Left lung (tissue), 14 donors: ENCODE measurements at places on chromosomes 2 and 18. TPM values are rescaled to one million over a fixed set of nuclear protein-coding genes. Genes with fewer than 3 reads are reported as not detected.
A peak's percentile ranks its signal among the peaks of the same experiment; 100 is the strongest.

Gene COMMD1
- 78.7 TPM for polyA plus RNA-seq

Gene REG3A
- not detected for polyA plus RNA-seq

GRCh38 chr2:31318361-31319336, 84.7 kb downstream of the EHD3 start:
- peak; percentile 81 for DNase-seq

DNA sequence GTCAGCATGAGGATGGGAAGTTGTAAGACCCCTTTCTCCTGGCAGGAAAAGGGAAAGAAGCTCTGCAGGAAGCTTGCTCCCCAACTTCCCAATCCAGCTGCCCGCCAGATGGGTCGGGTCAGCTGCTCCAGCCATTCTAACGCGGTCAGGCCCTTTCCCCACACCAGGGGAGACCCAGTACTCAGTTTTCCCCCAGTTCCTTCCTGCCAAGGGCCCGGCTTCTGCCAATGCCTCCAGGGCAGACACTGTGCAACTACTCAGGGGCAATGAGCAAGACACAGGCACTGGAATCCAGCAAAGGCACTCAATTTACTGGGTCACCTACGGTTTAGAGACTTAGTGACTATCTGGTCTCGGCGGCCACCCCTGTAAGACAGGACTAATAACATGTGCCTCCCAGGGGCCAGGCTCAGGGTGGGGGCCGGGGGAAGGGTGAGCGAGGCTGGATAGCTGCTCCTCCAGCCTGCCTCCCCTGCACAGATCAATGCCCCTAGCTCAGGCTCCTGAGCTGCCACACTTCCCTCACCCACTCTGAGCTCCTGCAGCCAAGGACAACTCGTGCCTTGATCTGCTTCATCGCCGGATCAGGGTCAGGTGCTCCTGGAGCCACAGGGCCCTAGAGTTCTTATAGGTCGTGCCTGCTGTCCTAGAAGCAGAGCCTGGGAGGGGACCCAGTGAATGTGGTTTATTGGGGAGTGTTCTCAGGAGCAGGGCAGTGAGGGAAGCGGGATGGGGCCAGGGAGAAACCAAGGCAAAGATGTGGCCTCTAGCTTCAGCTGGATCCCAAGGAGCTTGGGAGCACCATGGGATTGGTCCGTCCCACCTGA, 171.1 kb downstream of the ZFP36L2 start:
- DNase-seq, result peak; percentile 22

GRCh38 chr2:218291318-218292047, 820 bp downstream of the TMBIM1 start:
- DNase-seq, result peak; percentile 77

GRCh38 chr18:32317651-32318050, 127.8 kb downstream of the MEP1B start:
- DNase-seq, result no peak

DNA sequence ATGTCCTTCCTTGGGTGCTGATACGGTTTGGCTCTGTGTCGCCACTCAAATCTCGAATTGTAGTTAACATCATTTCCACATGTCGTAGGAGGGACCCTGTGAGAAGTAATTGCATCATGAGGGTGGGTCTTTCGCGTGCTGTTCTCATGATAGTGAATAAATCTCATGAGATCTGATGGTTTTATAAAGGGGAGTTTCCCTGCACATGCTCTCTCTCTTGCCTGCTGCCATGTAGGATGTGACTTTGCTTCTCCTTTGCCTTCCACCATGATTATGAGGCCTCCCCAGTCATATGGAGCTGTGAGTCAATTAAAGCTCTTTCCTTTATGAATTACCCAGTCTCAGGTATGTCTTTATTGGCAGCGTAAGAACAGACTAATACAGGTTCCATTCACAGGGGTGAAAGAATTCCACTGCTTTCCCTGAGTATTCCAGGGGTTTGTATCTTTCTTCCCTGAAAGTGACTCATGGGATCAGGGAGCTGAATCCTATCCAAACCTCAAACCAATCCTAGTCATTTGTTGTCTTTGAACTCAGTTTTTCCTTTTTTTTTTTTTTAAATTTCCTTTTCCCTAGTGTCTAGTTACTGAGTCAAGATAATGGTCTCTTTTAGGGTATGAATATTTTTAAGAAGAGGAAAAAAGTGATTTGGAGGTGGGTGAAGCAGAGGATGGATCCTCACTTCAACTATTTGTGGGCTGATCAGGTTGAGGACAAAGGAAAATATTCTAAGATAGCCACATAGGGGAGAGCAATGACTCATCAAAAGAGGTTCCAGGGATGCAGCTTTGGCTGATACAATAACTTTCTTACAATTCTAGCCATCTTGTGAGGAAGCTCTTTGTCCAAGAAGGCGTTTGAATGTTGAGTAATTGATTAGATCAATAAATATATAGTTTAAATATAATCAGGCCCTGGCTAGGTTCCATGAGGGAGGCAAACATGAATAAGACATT, 19.5 kb upstream of the KCNE4 start:
- no peak for DNase-seq
